CD4-positive, alpha-beta memory T cell (primary cell): ENCODE measurements at places on chromosomes 7 and 10. TPM values are rescaled to one million over a fixed set of nuclear protein-coding genes. Genes with fewer than 3 reads are reported as not detected.

DNA sequence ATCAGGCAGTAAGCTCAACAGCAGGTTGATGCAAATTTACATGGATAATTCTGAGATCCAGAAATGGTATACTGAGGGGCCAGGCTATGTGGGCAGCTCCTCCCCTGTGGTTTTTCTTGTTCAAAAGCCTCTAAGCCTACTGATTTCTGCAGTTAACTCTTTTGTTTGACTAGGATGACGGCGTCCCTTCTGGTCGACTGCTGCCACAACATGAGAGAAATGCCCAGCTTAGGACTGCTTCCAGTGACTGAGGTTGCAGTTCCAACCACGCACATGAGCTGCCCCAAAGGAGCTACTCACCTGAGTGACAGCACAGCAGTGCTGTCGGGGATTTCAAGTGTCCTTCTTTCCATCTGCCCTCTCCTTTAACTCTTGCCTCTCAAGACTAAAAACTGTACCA lies 973.0 kb upstream of the GHITM start:
- H3K36me3 ChIP-seq = no peaks in the 10 kb centered on the region
- H3K27ac ChIP-seq = no peak overlapping the region
- no peak overlapping the region for H3K4me3 ChIP-seq
- H3K27me3 ChIP-seq = no peaks in the 10 kb centered on the region
- no peaks in the 10 kb centered on the region for H3K4me1 ChIP-seq

OLAH gene
- not detected for total RNA-seq

DNA sequence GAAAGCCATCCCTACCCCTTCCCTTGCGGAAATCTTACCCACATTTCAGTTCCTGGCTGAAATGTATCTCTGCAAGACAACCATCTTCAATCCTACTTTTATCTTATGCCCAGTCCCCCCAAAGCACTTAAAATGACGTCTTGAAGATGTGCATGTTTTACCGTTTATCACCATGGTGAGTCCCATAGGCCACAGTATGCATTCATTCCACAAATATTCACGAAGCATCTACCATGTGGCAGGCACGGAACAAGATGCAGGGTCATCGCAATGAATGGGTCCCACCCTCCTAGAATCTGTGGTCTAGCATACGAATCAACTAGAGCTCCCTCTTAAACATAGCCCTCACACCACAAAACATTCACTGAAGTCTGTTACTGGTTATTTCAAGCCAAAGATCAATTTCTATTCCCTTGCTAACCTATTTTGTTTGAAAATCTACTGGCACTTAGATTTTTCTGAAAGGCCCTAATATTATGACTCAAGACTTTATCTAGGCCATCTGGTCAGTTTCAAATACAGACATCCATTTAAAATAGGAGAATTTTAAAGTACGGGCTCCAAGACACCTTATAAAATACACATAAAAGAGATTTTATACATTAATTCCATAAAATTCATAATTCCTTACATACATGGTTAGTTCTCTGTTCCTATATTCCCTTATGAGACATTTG lies 99.4 kb downstream of the PARD3 start:
- H3K4me1 ChIP-seq = no peaks in the 10 kb centered on the region

PCGF6 gene
- total RNA-seq = 8.7 TPM

GRCh38 chr10:73780966-73781365 lies 882 bp upstream of the CHCHD1 start:
- H3K27ac ChIP-seq = peak overlapping the region; percentile 90
- no peaks in the 10 kb centered on the region for H3K27me3 ChIP-seq
- H3K36me3 ChIP-seq = peaks cover 17% of the 10 kb centered on the region

- DNase-seq = no peak
- H3K27me3 ChIP-seq = no peaks in the 10 kb centered on the region
- H3K36me3 ChIP-seq = no peaks in the 10 kb centered on the region
- H3K4me1 ChIP-seq = no peaks in the 10 kb centered on the region
Measured at GRCh38 chr7:147547252-147547897, 1043.2 kb upstream of the C7orf33 start.
